Activated T-cell treated with anti-CD3 and anti-CD28 coated beads, Interleukin-2, amount 50 U/mL, for 72 hours (primary cell): ENCODE measurements at places on chromosomes 3 and 15.

DNA sequence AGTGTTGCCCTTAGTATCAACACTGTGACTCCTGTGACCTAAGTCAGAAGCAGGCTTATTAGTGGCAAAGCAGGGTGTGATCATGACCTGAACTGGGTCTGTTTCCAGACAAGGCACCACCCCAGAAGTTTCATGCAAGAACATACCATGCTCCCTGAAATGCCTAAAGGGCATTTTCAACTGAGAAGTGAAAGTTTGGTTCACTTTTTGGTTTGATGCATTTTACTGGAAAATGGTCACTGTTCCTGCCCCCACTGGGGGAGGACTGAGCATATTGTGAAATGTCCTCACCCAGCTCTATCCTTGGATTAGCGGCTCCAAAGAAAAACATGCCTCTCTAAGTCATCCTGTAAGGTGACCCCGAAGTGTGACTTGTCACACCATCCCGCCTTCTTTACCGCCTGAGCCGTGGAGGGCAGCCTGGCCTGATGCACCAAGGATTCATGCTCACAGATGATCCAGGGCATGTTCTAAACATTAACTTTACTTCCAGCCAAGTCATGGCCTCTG lies 3.1 kb upstream of the FAM240A start:
- DNase-seq, result no peak
- no peak overlapping the region for H3K4me3 ChIP-seq
- H3K27ac ChIP-seq, result no peak overlapping the region
- no peaks in the 10 kb centered on the region for H3K27me3 ChIP-seq

GRCh38 chr3:81295906-81296577 lies 465.4 kb downstream of the GBE1 start:
- H3K4me1 ChIP-seq, result no peaks in the 10 kb centered on the region
- no peaks in the 10 kb centered on the region for H3K36me3 ChIP-seq
- H3K27me3 ChIP-seq, result no peaks in the 10 kb centered on the region
- no peak overlapping the region for H3K4me3 ChIP-seq
- DNase-seq, result no peak
- no peak overlapping the region for H3K27ac ChIP-seq

- H3K27ac ChIP-seq, result no peak overlapping the region
- H3K36me3 ChIP-seq, result no peaks in the 10 kb centered on the region
- DNase-seq, result no peak
These were observed 149.6 kb downstream of the CHDH start for GRCh38 chr3:53696401-53697172.

DNA sequence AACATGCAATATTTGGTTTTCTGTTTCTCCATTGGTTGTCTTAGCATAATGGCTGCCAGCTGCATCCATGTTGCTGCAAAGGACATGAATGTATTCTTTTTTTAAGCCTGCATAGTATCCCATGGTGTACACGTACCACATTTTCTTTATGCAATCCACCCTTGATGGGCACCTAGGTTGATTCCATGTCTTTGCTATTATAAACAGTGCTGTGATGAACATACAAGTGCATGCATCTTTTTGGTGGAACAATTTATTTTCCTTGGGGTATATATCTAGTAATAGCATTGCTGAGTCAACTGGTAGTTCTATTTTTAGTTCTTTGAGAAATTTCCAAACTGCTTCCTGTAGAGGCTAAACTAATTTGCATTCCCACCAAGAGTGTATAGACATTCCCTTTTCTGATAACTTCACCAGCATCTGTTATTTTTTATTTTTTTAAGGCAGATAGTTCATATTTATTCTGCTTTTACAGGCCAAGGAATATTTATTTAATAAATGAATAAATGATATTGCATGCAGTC lies 62.4 kb upstream of the NPHP3 start:
- no peaks in the 10 kb centered on the region for H3K36me3 ChIP-seq
- DNase-seq, result no peak
- H3K4me1 ChIP-seq, result no peaks in the 10 kb centered on the region
- H3K27me3 ChIP-seq, result peaks cover 14% of the 10 kb centered on the region
- no peak overlapping the region for H3K4me3 ChIP-seq

DNA sequence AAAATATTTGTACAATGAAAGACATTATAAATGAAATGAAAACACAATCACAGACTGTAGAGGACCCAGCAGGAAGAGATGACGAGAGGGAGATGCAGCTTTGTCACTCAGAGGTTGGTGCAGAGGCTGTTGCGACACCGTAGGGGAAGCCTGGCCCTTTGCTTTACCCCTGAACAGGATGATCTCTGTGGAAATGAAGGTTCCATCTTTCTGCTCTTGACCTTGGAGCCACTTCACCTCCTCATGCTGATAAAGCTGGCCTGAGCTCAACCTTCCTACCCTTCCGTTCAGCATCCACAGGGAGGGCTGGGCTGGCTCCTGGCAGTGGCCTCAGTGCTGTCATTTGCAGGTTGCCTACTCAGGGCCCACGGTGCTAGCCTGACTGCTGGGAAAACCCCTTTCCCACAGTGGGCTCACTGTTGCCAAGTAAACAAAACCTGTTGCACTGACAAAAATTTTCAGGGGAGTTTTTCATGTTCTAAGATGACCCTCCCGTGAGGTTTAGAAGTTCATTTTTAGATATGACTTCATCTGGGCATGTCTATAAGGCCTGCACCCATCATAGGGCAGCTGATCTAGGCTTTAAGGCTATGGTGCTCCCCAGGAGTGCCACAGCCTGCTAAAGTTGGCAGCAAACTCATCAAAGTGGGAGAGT lies 3.0 kb upstream of the CD80 start:
- H3K4me3 ChIP-seq, result peak overlapping the region; percentile 48
- peaks cover 6% of the 10 kb centered on the region for H3K27me3 ChIP-seq
- peak; percentile 75 for DNase-seq
- no peaks in the 10 kb centered on the region for H3K36me3 ChIP-seq
